ENCODE measurements at places on chromosomes 6 and 20. TPM values are rescaled to one million over a fixed set of nuclear protein-coding genes. Genes with fewer than 3 reads are reported as not detected.

DNA sequence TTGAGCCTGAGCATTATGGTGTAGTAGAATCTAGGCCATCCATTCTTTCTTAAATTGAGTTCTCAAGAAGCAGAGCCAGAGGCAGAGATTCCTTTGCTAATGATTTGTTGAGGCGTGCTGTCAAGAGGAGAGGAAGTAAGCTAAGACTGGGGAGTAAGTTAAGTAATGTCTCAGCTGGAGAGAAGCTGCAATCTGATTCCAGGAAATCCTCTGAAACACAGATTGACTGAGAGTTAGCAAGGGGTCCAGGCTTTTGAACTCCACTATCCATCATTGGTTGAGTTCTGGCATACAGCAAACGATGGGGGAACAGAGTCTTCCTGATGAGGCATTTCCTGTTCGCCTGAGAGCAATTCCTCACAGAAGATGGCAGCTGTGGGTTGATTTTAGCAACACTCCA is 207.4 kb upstream of the RAB32 start:
- DNase-seq, result no peak
- H3K27ac ChIP-seq, result peak overlapping the region; percentile 5
- H3K36me3 ChIP-seq, result no peaks in the 10 kb centered on the region
- H3K4me3 ChIP-seq, result no peak overlapping the region

DNA sequence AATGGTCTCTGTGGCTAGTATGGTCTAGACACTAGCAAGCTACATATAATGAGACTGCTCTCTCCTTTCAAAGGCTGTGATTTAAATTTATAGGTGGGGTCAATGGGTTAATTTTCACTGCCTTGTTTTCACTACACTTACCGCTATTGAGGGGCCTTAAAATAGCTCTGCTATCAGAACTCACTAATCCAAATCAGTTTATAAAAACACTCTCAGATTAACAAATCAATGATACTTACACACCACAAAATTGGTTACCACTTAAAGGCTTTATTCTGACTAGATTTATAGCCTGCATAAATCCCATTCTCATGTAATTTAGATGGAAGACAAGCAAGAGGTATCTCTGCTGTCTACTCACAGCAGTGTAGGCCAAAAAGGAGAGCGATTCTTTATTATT is 313.0 kb upstream of the AGPAT4 start:
- no peak overlapping the region for H3K27ac ChIP-seq
- no peaks in the 10 kb centered on the region for H3K4me1 ChIP-seq
- no peak for DNase-seq
- no peaks in the 10 kb centered on the region for H3K27me3 ChIP-seq
- no peak overlapping the region for H3K4me3 ChIP-seq

DNA sequence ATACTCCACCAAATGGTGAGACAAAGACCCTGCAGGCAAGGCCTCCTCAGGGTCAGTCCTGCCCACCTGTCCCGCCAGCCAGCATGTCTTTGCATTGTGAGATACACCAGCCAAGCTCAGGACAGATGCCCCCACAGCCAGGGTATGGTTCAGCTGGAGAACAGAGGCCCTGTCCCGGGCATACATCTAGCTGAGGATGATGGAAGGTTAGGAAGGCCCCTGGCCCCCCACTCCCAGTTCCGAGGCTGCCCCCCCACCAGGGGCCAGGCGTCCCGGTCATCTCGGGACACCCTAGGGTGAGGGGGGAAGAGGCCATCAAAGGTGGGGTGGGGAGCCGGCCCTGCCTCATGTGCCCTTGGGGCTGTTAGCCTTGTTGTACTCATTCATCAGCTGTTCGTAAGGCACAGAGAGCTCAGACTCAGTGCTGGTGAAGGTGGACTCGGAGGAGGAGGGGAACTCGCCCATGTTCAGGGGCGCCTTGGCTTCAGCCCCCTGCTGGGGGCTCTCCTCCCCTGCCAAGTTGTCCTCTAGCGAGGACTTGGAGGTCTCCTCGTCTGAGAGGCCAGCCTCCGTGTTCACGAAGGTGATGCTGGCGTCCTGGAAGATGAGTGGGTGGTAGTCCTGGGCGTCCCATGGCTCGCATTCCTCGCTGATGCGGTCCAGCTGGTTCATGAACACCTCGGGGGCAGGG is 38.6 kb downstream of the KCNK5 start:
- H3K27me3 ChIP-seq, result no peaks in the 10 kb centered on the region
- no peaks in the 10 kb centered on the region for H3K4me1 ChIP-seq
- no peak overlapping the region for H3K4me3 ChIP-seq
- H3K27ac ChIP-seq, result no peak overlapping the region

DNA sequence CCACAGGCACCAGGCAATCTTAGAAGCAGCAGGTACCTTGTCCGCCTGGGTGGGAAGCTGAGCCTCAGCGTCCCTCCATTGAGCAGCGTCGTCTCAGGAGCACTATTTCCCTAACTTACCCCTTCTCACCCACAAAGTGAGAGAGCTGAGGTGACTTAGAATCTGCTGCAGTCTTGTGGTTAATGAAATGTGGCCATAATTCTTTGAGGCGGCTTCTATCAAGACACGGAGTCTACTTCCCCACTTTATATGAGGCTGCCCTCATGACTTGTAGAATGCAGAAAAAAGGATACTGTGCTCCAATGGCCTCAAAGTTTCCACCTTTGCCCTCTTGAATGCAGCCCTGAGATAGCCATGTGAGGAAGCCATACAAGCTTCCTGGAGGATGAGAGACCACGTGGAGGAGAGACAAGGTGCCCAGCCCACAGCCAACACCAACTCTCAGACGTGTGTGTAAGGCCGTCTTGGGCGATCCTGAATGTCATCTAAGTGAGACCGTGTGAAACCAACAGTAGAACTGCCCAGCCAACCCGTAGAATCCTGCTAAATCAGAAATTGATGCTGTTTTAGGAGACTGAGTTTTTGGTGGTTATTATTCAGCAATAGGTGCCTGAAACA is 9.1 kb upstream of the TAGAP start:
- H3K4me3 ChIP-seq, result no peak overlapping the region
- H3K27me3 ChIP-seq, result no peaks in the 10 kb centered on the region
- no peaks in the 10 kb centered on the region for H3K36me3 ChIP-seq
- H3K4me1 ChIP-seq, result peaks cover 38% of the 10 kb centered on the region

DNA sequence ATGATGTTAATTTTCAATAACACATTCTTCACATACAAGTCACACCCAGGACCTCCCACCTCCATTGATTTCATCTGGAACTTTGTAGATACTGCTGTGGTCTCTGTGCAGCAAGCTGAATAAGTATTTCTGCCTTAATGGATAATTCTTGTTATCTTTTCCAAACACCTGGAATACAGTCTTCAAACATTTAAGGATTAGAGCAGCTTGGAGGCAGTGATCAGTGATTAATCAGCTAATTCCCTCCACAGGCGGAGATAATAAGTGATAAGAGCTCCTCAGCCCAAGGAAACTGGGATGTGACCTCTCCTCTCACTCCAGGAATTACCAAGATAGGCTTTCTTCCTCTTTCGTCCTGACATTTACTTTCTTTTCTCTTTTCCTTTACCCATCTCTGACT is 110.7 kb downstream of the FIG4 start:
- H3K27ac ChIP-seq, result no peak overlapping the region
- peaks cover 35% of the 10 kb centered on the region for H3K36me3 ChIP-seq
- H3K27me3 ChIP-seq, result no peaks in the 10 kb centered on the region

DNA sequence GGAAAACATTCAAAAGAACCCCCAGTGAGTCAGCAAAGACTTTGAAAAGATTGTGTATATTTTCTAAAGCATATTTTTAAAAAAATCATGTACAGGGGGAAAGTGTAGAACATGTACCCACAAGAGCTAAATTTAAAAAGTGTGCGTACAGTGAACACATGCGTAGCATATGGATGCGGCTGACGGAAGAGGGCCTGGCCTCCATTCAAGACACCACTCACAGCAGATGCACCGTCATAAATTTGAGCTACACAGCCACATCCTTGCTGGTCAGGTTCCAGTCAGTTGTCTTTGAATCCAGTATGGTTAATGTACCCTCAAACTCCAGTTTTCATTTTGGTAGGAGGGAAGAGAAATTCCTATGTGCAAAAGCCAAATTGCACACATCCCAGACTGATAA is 54.3 kb upstream of the SPACA1 start:
- no peaks in the 10 kb centered on the region for H3K27me3 ChIP-seq
- no peaks in the 10 kb centered on the region for H3K4me1 ChIP-seq
- H3K4me3 ChIP-seq, result no peak overlapping the region
- no peak overlapping the region for H3K27ac ChIP-seq
- H3K36me3 ChIP-seq, result no peaks in the 10 kb centered on the region

GRCh38 chr6:28462401-28462800 is 19.1 kb upstream of the ZSCAN23 start:
- DNase-seq, result no peak
- H3K4me3 ChIP-seq, result no peak overlapping the region
- H3K36me3 ChIP-seq, result no peaks in the 10 kb centered on the region
- H3K27ac ChIP-seq, result no peak overlapping the region
- peaks cover 6% of the 10 kb centered on the region for H3K27me3 ChIP-seq
- no peaks in the 10 kb centered on the region for H3K4me1 ChIP-seq

GRCh38 chr6:87789198-87789899 is 87.3 kb upstream of the AKIRIN2 start:
- no peaks in the 10 kb centered on the region for H3K4me1 ChIP-seq
- H3K36me3 ChIP-seq, result no peaks in the 10 kb centered on the region
- no peaks in the 10 kb centered on the region for H3K27me3 ChIP-seq

DNA sequence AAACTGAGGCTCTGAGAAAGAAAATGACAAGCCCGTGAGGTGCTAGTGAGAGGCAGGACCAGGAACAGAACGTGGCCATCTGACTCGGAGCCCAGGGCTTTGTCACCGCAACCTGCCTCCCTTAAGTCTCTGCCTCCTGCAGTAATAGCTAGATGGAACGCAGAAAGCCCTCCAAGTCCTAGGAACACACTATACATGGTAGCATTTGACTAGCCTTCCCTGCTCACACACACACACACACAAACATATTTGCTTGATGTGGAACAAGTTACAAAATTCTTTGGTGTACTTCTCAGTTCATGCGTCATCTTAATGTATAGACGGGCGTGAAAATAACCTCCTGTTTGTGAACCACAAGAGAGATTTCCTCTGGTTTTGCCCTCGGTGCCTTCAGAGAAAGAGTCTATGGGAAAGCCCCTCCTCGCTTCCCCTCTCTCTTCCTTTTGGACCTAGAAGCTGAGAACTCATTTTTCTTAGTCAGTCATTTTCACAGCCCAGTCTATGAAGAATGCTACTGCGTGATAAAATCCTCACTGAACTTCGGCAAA is 38.8 kb downstream of the C6orf52 start:
- H3K4me1 ChIP-seq, result peaks cover 12% of the 10 kb centered on the region
- DNase-seq, result no peak
- H3K4me3 ChIP-seq, result no peak overlapping the region
- no peak overlapping the region for H3K27ac ChIP-seq
- H3K27me3 ChIP-seq, result no peaks in the 10 kb centered on the region

DNA sequence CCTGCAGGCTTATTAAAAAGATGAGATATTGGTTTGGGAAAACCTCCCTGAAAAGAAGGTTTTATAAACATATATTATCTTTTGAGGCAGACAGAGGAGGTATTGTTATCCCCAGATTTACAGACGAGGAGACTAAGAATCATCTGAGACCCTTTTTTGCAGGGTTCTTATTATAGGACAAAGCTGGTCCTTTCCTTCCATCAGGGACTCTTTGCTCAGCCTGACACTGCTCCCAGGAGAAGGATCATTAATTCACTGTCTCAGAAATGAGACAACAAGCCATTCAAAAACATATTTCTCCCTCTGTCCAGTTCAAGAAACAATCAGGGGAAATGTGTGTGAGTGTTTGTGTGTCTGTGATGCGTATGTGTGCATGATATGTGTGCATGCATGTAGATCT is 33.5 kb downstream of the HIVEP2 start:
- no peak overlapping the region for H3K4me3 ChIP-seq
- H3K4me1 ChIP-seq, result no peaks in the 10 kb centered on the region
- DNase-seq, result no peak
- no peaks in the 10 kb centered on the region for H3K36me3 ChIP-seq

DNA sequence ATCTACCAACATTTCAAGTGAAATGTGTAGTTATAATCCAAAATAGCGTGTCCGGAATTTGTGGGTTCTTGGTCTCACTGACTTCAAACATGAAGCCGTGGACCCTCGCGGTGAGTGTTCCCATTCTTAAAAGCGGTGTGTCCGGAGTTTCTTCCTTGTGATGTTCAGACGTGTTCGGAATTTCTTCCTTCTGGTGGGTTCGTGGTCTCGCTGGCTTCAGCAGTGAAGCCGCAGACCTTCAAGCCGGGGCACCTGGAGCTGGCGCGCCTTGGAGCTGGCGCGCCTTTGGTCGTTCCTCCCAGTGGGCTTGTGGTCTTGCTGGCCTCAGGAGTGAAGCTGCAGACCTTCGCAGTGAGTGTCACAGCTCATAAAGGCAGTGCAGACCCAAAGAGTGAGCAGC is 291.5 kb upstream of the EYS start:
- no peaks in the 10 kb centered on the region for H3K27me3 ChIP-seq
- no peak for DNase-seq
- no peak overlapping the region for H3K27ac ChIP-seq
- H3K36me3 ChIP-seq, result no peaks in the 10 kb centered on the region
- no peaks in the 10 kb centered on the region for H3K4me1 ChIP-seq

DNA sequence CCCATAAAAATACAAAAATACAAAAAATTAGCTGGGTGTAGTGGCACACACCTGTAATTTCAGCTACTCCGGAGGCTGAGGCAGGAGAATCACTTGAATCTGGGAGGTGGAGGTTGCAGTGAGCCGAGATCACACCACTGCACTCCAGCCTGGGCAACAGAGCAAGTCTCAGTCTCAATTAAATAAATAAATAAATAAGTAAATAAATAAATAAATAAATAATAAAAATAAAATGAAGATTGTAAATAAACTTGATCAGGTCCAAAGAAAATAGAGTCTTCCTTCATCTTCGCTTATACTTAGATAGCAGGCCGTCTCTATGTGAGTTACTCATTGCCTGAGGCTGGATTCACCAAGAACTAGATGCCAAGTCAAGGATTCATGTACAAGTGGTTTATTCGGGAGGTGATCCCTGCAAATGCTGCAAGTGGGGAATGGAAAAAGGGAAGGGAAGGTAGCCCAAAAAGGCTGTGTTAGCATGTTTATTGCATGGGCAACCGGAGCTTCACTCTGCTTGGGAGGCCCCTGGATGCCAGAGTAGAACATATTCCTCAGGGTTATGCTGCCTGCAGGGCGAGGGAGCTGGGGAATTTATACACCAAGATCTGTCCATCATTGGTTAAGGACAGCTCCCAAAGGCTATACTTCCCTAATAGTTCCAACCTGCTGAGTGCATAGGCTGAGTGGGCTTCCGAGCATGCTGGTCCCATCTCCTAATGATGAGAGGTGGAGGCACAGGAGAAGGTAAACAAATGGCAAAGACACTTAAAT is 16.3 kb downstream of the PRND start:
- no peak overlapping the region for H3K4me3 ChIP-seq
- no peaks in the 10 kb centered on the region for H3K36me3 ChIP-seq
- DNase-seq, result no peak
- no peaks in the 10 kb centered on the region for H3K4me1 ChIP-seq

DUSP22 gene
- total RNA-seq, result 46.2 TPM

ETV7 gene
- not detected for total RNA-seq

CRISP3 gene
- not detected for total RNA-seq

TFAP2C gene
- 0.09 TPM for total RNA-seq

KIAA1755 gene
- total RNA-seq, result 2.7 TPM

TREM2 gene
- total RNA-seq, result 1.1 TPM

POU5F1 gene
- not detected for total RNA-seq

SEC63 gene
- 64.9 TPM for total RNA-seq

BANF2 gene
- not detected for total RNA-seq

Measured in heart left ventricle (tissue), 16 donors.